ENCODE measurements at places on chromosomes 13 and 19. TPM values are rescaled to one million over a fixed set of nuclear protein-coding genes. Genes with fewer than 3 reads are reported as not detected.

Gene NLRP12
- total RNA-seq = 7.4 TPM

DNA sequence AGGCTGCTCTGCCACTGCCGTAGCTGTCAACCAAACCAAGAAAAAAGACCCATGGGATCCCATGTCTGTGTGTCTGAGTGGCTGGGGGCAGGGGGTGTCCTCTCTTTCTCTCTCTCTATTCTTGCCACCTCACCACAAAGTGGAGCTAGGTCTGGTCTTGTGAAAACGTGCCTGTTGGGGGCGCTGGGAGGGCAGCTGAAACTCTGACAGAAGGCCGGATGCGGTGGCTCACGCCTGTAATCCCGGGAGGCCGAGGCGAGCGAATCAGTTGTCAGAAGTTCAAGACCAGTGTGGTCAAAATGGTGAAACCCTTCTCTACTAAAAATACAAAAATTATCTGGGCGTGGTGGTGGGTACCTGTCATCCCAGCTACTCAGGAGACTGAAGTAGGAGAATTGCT is 29.2 kb downstream of the ZNF146 start:
- no peak for DNase-seq
- no peaks in the 10 kb centered on the region for H3K36me3 ChIP-seq
- no peak overlapping the region for H3K4me3 ChIP-seq
- H3K27me3 ChIP-seq = no peaks in the 10 kb centered on the region

DNA sequence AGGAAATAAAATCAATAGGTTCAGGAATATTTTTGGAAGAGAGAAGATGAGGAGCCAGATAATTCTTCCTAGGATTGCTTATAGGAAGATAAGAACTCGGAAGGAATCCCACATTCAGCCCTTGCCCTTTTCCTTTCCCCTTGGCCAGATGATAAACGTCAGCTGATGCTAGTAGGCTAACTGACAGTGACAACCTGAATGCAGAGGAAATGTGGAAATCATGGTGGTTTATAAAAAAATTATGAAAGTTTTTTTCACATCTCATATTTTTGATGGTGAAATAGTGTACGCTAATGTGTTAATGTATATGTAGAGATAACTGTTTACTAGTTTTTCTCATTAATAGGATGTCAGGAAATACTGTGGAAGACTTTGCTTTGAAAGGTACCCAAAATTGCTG is 56.9 kb downstream of the EDNRB start:
- H3K27ac ChIP-seq = peak overlapping the region; percentile 6
- no peak for DNase-seq

- H3K27me3 ChIP-seq = no peaks in the 10 kb centered on the region
- no peaks in the 10 kb centered on the region for H3K4me1 ChIP-seq
- no peak for DNase-seq
- no peak overlapping the region for H3K27ac ChIP-seq
- H3K4me3 ChIP-seq = no peak overlapping the region
- no peaks in the 10 kb centered on the region for H3K36me3 ChIP-seq
Observed at GRCh38 chr13:51488212-51488611, 35.4 kb upstream of the INTS6 start.

GRCh38 chr13:50080203-50080910 is 65.1 kb downstream of the KCNRG start:
- no peaks in the 10 kb centered on the region for H3K36me3 ChIP-seq
- no peaks in the 10 kb centered on the region for H3K27me3 ChIP-seq
- H3K4me1 ChIP-seq = peaks cover 19% of the 10 kb centered on the region

Gene WDR87
- not detected for total RNA-seq

Gene SIGLEC12
- total RNA-seq = 2.1 TPM

Gene ZNF333
- 17.8 TPM for total RNA-seq

- H3K27ac ChIP-seq = no peak overlapping the region
- no peaks in the 10 kb centered on the region for H3K27me3 ChIP-seq
- DNase-seq = no peak
- H3K4me1 ChIP-seq = no peaks in the 10 kb centered on the region
- no peaks in the 10 kb centered on the region for H3K36me3 ChIP-seq
- H3K4me3 ChIP-seq = no peak overlapping the region
Observed at GRCh38 chr13:78152415-78152814, 233.8 kb upstream of the EDNRB start.

Gene LILRB3
- 100.0 TPM for total RNA-seq

GRCh38 chr13:30656178-30656577 is 38.5 kb downstream of the USPL1 start:
- no peaks in the 10 kb centered on the region for H3K27me3 ChIP-seq
- H3K4me1 ChIP-seq = no peaks in the 10 kb centered on the region
- peaks cover 13% of the 10 kb centered on the region for H3K36me3 ChIP-seq
- DNase-seq = no peak
- H3K27ac ChIP-seq = no peak overlapping the region

DNA sequence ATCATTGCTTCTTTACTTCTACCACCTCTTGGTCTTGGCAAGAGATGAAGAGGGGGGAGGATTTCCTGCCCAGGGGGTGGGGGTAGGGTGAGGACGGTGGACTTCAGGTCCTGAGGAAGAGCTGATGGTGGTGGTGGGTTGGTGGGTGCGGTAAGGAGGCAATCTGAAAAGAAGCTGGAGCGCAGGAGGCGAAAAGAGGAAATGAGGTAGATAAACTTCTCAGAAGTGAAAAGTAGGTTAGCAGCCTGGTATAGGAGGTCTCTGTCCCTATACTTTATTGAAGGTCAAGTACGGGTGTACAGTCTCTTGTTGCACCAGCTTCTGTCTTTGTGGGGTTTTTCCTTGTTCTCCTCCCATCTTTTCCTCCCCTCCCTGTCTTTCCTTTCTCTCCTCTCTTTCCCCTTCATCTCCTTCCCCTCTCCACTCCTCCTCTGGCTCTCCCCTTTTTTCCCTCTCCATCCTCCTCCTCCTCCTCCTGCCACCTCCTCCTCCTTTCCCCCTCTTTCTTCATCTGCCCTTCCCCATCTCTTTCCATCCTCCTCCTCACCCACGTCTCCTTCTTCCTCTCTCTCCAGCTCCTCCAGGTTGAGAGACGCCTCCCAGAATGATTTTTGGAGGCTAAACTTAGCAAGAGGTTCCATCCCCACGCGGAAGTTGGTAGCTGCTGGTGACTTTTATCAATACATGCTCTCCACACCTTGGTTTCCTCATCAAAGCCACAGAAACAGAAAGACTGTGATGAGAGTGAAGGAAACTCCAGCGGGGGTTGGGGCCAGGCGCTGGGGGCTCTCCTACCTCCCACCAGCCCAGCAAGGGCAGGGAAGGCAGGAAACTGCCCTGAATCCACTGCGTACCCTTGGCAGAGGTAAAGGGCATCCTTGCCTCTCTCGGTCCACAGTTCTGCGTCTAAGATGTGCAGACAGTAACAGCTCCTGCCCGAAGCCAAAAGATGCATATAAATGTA is 15.3 kb downstream of the TNFSF14 start:
- H3K27me3 ChIP-seq = peaks cover 2% of the 10 kb centered on the region
- H3K27ac ChIP-seq = no peak overlapping the region
- no peak overlapping the region for H3K4me3 ChIP-seq
- H3K36me3 ChIP-seq = no peaks in the 10 kb centered on the region
- no peaks in the 10 kb centered on the region for H3K4me1 ChIP-seq

DNA sequence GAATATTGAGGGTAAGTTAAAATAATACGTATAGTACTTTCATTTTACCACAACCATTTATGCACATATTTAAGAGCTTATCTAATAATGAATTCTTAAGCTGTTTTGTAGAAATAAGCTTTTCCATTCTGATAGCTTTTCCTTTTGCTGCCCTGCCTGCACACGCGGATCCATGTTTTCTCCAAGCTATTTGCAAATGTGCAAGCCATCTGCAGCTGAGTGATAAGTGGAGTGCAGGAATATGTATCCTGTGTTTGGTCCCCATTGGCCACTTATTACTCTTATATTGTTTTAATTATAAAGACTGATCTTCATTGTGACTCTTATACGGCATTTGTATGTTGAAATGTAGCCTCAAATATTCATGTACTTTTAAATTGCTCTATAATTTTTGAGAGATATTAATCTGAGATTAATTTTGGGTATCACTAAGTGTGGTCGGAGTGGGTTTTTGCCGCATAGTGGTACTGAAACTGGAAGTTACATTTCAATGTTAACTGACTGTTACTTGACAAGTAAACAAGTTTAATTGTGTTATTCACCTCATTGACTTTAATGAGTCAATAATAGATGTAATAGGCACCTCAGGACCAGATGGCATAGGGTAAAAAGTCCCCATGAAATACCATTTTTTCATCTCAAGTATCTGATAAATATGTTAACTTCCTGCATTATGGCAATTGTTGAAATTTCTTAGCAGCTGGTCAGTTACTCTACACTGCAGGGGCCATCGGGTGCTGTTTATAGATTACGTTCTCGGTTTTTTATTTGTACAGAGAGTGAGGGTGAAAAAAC is 1567.4 kb downstream of the EFNB2 start:
- H3K4me3 ChIP-seq = no peak overlapping the region
- no peaks in the 10 kb centered on the region for H3K4me1 ChIP-seq
- no peak overlapping the region for H3K27ac ChIP-seq
- no peaks in the 10 kb centered on the region for H3K27me3 ChIP-seq

Gene SCGB2B2
- total RNA-seq = 4.6 TPM

DNA sequence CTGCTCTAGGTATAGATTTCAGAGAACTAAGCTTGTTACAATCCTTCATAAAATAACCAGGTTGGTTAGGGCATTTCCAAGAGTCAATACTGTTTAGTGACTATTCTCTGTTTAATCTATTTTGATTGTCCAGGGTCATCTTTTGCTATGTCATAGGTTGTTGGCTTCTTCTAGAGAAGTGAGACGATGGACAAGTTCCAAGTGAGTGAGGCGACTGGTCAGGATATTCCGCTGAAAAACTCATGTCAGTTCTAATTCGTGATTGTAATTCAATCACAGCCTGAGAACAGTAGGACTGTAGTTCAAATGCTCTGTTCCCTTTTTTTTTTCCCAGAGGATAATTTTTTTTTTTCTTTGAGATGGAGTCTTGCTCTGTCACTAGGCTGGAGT is 15.8 kb upstream of the ALOX5AP start:
- peaks cover 11% of the 10 kb centered on the region for H3K4me1 ChIP-seq
- no peaks in the 10 kb centered on the region for H3K36me3 ChIP-seq
- H3K27me3 ChIP-seq = no peaks in the 10 kb centered on the region
- no peak for DNase-seq
- no peak overlapping the region for H3K27ac ChIP-seq

- H3K4me3 ChIP-seq = no peak overlapping the region
- H3K36me3 ChIP-seq = peaks cover 45% of the 10 kb centered on the region
- no peaks in the 10 kb centered on the region for H3K27me3 ChIP-seq
- peaks cover 6% of the 10 kb centered on the region for H3K4me1 ChIP-seq
Observed at GRCh38 chr13:20993211-20993610, 68.2 kb downstream of the LATS2 start.

- no peaks in the 10 kb centered on the region for H3K27me3 ChIP-seq
- H3K4me1 ChIP-seq = no peaks in the 10 kb centered on the region
- H3K4me3 ChIP-seq = no peak overlapping the region
- H3K36me3 ChIP-seq = no peaks in the 10 kb centered on the region
- no peak overlapping the region for H3K27ac ChIP-seq
Observed at GRCh38 chr13:35841060-35841521, 290.1 kb downstream of the DCLK1 start.

GRCh38 chr13:43316281-43316680 is 292.9 kb downstream of the DNAJC15 start:
- H3K4me1 ChIP-seq = peaks cover 8% of the 10 kb centered on the region
- H3K4me3 ChIP-seq = no peak overlapping the region
- H3K27me3 ChIP-seq = no peaks in the 10 kb centered on the region
- DNase-seq = no peak

GRCh38 chr13:45508776-45509175 is 44.0 kb downstream of the COG3 start:
- no peak overlapping the region for H3K4me3 ChIP-seq
- peaks cover 38% of the 10 kb centered on the region for H3K36me3 ChIP-seq
- H3K27ac ChIP-seq = no peak overlapping the region
- no peak for DNase-seq

DNA sequence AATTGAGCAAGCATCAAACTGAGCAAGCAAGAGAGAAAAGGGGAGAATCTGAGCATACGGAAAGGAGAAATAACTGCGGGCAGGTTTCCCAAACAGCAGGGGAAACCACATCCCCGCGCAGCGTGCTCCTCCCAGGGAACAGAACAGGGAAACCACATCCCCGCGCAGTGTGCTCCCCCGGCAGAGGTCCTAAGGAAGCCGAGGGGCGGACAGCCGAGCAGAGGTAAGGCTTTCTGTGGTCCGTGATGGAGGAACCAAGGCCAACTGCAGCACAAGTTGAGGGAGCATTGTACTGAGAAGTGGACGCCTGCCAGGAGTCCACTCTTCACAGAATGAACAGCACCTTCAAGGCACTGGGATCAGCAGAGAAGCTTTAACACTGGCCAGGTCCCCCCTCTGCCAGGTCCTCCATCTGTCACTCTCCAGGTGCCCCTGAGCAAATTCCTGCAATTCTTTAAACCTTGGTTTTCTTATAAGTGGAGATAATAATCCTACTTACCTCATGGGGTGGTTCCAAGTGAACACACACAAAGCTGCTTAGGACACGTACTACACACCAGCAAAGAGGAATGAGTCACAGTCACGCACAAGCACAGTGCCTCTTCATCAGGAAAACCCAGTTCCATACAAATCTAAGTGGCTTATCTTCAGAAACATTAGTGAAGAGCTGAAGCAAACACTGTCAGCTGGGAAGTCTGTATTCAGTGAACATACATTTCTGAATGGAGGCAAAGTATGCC is 23.0 kb upstream of the LAMP1 start:
- peak overlapping the region; percentile 73 for H3K27ac ChIP-seq
- H3K4me3 ChIP-seq = no peak overlapping the region
- peaks cover 6% of the 10 kb centered on the region for H3K4me1 ChIP-seq
- DNase-seq = no peak

DNA sequence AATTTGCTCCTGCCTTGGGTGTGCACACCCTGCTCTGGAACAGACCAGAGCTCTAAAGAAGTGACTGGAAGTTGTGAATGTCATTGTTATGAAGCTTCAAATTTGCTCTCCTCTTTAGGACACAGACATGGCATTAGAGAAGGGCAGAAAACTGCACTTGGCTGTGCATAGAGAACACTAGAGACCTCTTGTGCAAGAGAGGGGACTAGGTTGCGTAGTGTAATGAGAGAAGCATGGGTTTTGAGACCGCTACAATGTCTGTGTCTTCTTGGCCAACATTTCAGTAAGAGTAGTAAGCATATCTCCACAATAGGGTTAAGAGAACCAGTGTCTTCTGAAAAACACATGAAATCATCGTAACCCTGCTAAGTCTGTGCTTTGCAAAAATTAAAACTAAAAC is 423.3 kb downstream of the SPRY2 start:
- no peak overlapping the region for H3K27ac ChIP-seq
- DNase-seq = no peak
- no peaks in the 10 kb centered on the region for H3K36me3 ChIP-seq
- H3K27me3 ChIP-seq = no peaks in the 10 kb centered on the region

Gene CTXN1
- total RNA-seq = 20.3 TPM

Gene LYL1
- 31.5 TPM for total RNA-seq

Gene PTPRS
- 325 TPM for total RNA-seq

Gene FCHO1
- 4.9 TPM for total RNA-seq
